ENCODE measurements at places on chromosomes 3 and 15. TPM values are rescaled to one million over a fixed set of nuclear protein-coding genes. Genes with fewer than 3 reads are reported as not detected.

DNA sequence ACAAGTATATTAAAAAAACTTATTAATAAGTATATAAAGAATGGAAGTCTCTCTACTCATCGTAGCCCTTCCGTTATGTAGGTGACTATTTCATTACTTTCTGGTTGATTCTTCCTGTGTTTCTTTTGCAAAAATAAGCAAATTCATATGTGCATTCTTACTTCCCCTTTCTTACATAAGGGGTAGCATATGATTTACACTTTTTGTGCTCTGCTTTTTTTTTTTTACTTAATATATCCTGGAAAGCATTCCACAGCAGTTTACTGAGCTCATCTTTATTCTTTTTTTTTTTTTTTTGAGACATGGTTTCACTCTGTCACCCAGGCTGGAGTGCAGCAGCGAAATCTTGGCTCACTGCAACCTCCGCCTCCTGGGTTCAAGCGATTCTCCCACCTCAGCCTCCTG lies 12.9 kb downstream of the SCAMP5 start:
- no peak for DNase-seq
- H3K27me3 ChIP-seq = peaks cover 7% of the 10 kb centered on the region
- no peaks in the 10 kb centered on the region for H3K4me1 ChIP-seq
- H3K27ac ChIP-seq = no peak overlapping the region
- no peaks in the 10 kb centered on the region for H3K36me3 ChIP-seq

DNA sequence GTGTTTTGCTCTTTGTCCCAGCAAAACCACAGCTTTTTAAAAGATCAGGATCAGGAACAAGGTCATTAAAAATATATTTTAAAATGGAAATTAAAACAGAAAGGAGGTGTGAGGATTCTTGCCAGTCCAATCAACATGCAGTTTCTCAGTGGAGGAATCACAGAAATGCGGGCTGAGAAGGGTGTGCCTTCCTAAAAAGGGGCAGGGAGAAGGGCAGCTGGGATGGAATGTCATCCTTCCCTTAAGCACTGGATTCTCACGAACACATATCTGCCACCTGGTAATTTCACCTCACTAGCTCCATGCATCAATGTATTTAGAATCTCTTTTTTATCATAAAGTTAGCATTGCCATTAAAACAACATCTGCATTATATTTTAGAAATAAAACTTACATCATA lies 21.4 kb downstream of the ABI3BP start:
- H3K36me3 ChIP-seq = no peaks in the 10 kb centered on the region
- no peak overlapping the region for H3K27ac ChIP-seq
- no peak overlapping the region for H3K4me3 ChIP-seq
- no peaks in the 10 kb centered on the region for H3K27me3 ChIP-seq

DNA sequence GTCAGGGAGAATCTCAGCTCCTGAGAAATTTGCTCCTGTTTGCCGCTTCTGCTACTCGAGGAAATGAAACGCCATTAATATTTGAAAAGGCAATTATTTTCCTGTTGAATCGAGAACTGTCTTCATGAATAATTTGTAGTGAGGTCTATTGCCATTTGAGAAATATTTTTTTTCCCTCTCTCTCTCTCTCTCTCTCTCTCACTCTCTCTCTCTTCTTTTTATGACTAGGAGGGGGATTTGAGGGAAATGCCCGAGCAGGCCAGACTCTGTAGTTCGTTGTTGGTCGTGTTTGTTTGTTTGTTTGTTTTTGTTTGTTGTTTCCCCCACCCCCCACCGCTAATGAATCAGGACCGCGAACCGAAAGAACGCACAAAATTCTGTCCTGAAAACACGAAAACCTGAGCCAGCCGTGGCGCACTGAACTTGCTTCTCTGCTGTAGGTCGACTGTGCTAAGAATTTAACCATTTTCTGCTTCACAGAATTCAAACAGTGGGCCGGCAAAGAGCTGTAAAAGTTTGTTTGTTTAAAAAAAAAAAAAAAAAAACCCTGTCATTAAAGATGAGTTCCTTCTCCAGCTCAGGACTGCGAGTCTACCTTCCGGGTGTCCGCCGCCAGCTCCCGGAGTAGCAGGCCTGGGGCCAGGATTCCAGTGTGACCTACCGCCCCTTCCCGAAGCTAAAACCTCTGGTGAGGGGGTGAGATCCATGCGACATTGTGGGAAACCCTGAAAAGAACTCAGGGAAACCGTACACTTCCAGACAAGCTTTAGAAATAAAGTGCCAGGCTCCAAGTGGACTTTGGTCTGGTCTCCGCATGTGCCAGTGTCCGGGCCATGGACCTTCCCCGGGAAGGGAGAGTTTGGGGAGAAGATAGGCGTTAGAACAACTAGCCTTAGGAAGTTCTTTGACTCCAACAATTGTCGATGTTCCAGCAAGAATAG lies 12.1 kb downstream of the ZIC4 start:
- peaks cover 78% of the 10 kb centered on the region for H3K27me3 ChIP-seq
- no peaks in the 10 kb centered on the region for H3K36me3 ChIP-seq
- no peaks in the 10 kb centered on the region for H3K4me1 ChIP-seq
- no peak overlapping the region for H3K4me3 ChIP-seq

DNA sequence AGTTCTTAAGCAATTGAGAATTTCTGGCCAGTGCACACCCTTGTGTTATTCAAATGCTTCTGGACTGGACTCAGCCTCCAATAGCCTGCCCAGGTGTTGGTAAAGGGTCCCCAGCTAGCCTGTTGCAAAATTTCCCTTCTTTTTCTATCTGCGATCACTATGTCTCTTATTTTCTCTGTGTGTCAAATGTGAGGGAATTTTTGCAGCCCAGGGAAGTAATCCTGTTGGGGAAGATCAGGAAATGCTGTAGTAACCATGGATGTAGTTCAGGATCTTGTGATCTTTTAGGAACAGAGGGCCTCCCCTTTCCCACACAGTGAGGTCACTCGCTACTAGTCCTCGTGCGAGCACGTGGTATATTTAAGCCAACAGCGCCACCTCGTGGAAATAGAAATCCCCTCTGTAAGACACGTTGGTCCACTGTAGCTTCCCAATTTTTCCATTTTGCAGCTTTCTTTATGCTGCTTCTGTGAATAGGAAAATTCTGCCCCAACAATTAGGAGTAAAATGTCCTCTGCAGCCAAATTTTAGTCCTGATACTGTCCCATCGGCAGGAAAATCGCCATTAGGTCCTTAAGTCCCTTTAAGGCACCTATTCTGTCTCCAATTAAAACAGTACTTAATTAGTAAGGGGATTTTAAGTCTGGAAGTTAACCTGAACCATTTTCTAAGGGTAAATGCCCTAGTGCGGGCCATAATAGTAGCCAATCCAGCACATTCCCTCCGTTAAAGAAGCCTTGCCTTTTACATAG lies 4.0 kb upstream of the SMCO1 start:
- no peak overlapping the region for H3K4me3 ChIP-seq
- H3K4me1 ChIP-seq = no peaks in the 10 kb centered on the region
- H3K27me3 ChIP-seq = no peaks in the 10 kb centered on the region
- H3K36me3 ChIP-seq = no peaks in the 10 kb centered on the region

DNA sequence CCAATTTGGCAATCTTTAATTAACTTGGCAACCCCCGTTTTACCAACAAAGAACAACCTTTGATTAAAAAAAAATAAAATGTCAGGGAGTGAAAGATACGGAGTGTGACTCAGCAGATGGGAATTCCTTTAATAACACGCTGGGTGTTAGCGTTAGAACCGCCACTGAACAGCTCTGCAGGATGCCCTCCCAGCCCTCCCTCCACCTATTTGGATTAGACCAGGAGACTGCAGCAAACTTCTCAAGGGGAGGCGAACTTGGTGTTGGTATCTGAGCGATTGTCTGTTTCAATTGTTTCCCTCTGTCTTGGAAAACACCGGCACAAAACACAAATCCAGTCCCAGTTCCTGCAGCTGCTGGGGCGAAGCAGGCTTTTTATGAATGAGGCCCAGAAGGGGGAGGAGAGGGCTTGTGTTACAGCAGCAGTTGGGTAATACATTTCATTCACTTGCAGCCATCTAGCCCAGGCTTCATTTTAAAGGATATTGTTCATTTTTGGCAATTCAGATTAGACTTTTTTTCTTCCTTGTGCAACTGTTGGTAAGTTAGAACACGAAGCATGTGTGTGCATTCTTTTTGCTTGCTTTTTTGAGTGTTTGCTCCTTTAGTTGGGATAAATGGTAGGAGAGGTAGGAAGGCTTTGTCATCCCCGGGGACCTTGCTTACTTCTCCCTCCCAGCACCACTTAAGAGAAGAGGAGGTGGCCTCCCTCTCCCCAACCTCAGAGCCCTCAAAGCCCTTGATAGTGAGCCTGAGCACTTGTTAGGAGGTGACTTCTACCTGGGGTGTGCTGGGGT lies 152.3 kb downstream of the IGF1R start:
- H3K4me3 ChIP-seq = no peak overlapping the region
- peak; percentile 83 for DNase-seq
- H3K27ac ChIP-seq = no peak overlapping the region
- H3K27me3 ChIP-seq = no peaks in the 10 kb centered on the region
- H3K36me3 ChIP-seq = no peaks in the 10 kb centered on the region

- H3K36me3 ChIP-seq = no peaks in the 10 kb centered on the region
- DNase-seq = no peak
- H3K27ac ChIP-seq = no peak overlapping the region
- no peaks in the 10 kb centered on the region for H3K27me3 ChIP-seq
Measured at GRCh38 chr15:59283717-59284391, 77.2 kb downstream of the LDHAL6B start.

DNA sequence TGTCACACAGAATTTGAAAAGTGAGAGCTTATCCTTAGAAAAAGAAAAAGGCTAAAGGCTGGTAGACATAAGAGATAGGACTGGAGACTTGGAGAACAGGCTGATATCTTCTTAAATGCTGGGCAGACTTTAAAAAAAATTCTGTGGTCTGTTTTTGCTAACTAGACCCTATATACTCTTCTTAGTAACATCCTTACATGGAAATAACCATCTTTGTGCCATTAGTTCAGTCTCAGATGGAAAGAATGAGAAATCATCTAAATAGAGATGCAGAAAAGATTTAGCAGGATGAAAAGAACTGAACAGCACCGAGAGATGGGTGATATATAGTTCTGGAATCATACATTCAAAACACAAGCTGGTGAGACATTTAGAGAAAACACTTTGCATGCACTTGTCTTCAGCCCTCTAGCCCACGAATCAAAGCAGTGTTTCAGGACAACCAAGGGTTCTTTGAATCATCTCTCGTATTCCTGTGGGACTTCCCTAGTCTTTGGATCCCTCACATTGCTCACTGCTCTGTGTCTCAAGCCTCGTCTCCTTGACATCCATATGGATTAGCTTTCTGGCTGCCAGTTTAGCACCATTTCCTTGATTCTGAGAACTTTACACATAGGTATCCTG lies 93.0 kb upstream of the LYSMD4 start:
- H3K27ac ChIP-seq = no peak overlapping the region
- DNase-seq = no peak
- no peaks in the 10 kb centered on the region for H3K4me1 ChIP-seq
- H3K27me3 ChIP-seq = no peaks in the 10 kb centered on the region
- no peaks in the 10 kb centered on the region for H3K36me3 ChIP-seq

GRCh38 chr3:12758025-12758781 lies 856 bp downstream of the TMEM40 start:
- DNase-seq = peak; percentile 57
- no peaks in the 10 kb centered on the region for H3K27me3 ChIP-seq
- no peak overlapping the region for H3K4me3 ChIP-seq
- peak overlapping the region; percentile 55 for H3K27ac ChIP-seq
- H3K4me1 ChIP-seq = peaks cover 10% of the 10 kb centered on the region

DNA sequence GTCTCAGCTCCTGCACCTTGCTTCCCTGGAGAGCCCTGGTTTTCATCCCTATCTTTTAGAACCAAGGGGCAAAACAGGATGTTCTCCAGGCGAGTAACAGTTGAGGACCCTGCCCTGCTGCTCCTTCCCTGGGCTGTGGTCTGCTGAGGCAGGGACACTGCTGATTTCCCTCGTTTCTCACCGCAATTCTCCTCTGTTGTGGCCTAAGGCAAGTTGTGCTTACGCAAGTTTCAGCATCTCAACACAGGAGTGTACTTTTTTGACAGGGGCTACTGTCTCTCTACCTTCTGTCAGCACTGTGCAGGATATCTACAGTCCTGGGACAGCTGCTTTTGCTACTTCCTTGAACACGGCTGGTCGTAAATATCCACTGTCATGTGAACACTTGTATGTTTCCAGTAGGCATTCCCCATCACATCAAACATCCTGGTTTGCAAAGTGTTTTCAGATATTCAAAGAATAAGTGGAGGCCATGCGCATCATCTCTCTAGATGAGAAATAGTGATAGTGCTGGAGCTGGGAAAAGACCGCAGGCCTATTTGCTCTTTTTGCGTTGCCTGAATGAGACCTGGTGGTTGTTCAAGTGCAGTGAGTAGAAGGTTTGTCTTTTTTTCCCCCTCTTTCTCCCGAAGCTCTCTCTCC lies 110.1 kb upstream of the PLXNA1 start:
- no peaks in the 10 kb centered on the region for H3K36me3 ChIP-seq
- H3K27me3 ChIP-seq = no peaks in the 10 kb centered on the region
- DNase-seq = no peak
- H3K27ac ChIP-seq = no peak overlapping the region

- no peaks in the 10 kb centered on the region for H3K27me3 ChIP-seq
- H3K4me1 ChIP-seq = no peaks in the 10 kb centered on the region
- no peak overlapping the region for H3K4me3 ChIP-seq
- DNase-seq = no peak
- H3K27ac ChIP-seq = no peak overlapping the region
- no peaks in the 10 kb centered on the region for H3K36me3 ChIP-seq
Measured at GRCh38 chr3:19792388-19792787, 141.6 kb downstream of the EFHB start.

GRCh38 chr15:39365161-39365560 lies 215.7 kb upstream of the THBS1 start:
- H3K27me3 ChIP-seq = no peaks in the 10 kb centered on the region
- no peaks in the 10 kb centered on the region for H3K36me3 ChIP-seq
- H3K27ac ChIP-seq = no peak overlapping the region
- DNase-seq = peak; percentile 47
- no peak overlapping the region for H3K4me3 ChIP-seq

- H3K27me3 ChIP-seq = no peaks in the 10 kb centered on the region
- H3K4me1 ChIP-seq = no peaks in the 10 kb centered on the region
Measured at GRCh38 chr3:80994085-80994665, 767.3 kb downstream of the GBE1 start.

GRCh38 chr3:152269056-152269830 lies 514 bp downstream of the MBNL1 start:
- H3K27me3 ChIP-seq = no peaks in the 10 kb centered on the region
- H3K4me3 ChIP-seq = peak overlapping the region; percentile 81
- DNase-seq = peak; percentile 99
- peak overlapping the region; percentile 95 for H3K27ac ChIP-seq
- no peaks in the 10 kb centered on the region for H3K36me3 ChIP-seq
- H3K4me1 ChIP-seq = peaks cover 17% of the 10 kb centered on the region

Gene ZNF654
- total RNA-seq = 14.4 TPM

Gene VGLL3
- 53.7 TPM for total RNA-seq

Gene STXBP5L
- total RNA-seq = not detected

Gene NXPE3
- 26.9 TPM for total RNA-seq

Gene MTMR10
- 13.6 TPM for total RNA-seq

Gene NEDD4
- total RNA-seq = 29.0 TPM

Gene GADL1
- 2.6 TPM for total RNA-seq

Gene EXD1
- 0.17 TPM for total RNA-seq
